ENCODE measurements at places on chromosomes 6 and 20.

- DNase-seq = no peak
- H3K4me1 ChIP-seq = no peaks in the 10 kb centered on the region
- no peak overlapping the region for H3K27ac ChIP-seq
- no peaks in the 10 kb centered on the region for H3K27me3 ChIP-seq
- no peak overlapping the region for H3K4me3 ChIP-seq
Measured at GRCh38 chr6:113356139-113356538, 501.0 kb upstream of the MARCKS start.

DNA sequence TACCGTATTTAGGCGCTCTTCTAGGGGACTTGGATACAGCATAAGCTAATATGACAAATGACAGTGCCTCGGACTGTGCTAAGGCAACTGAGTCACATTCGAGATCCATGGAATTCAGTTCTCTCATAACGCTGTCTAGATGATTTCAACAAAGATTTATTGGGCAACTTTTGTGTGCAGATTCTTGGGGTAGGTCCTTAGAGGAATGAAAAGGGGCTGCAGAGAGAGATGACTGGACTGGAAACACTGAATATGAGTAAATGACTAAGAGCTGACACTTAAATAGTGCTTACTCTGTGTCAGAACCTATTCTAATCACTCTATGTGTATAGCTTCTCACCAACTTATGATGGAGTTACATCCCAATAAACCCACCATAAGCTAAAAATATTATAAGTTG is 36.4 kb upstream of the MARCKS start:
- no peak overlapping the region for H3K4me3 ChIP-seq
- no peaks in the 10 kb centered on the region for H3K27me3 ChIP-seq
- H3K4me1 ChIP-seq = no peaks in the 10 kb centered on the region
- H3K36me3 ChIP-seq = no peaks in the 10 kb centered on the region
- DNase-seq = no peak

DNA sequence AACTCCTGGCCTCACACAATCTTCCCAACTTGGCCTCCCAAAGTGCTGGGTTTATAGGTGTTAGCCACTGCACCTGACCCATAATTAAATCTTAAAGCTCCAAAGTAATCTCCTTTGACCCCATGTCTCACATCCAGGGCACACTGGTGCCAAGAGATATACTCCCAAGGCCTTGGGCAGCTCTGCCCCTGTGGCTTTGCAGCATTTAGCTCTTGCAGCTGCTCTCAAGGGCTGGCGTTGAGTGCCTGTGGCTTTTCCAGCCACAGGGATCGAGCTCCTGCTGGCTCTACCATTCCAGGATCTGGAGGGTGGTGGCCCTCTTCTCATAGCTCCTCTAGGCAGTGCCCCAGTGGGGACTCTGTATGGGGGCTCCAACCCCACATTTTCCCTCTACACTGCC is 49.3 kb upstream of the CD2AP start:
- no peak for DNase-seq
- peaks cover 7% of the 10 kb centered on the region for H3K27me3 ChIP-seq
- no peak overlapping the region for H3K4me3 ChIP-seq
- H3K27ac ChIP-seq = no peak overlapping the region

GRCh38 chr20:22814471-22815205 is 220.5 kb upstream of the SSTR4 start:
- peaks cover 4% of the 10 kb centered on the region for H3K27me3 ChIP-seq
- H3K4me3 ChIP-seq = no peak overlapping the region
- no peaks in the 10 kb centered on the region for H3K36me3 ChIP-seq

GRCh38 chr20:51129147-51129776 is 106.4 kb upstream of the KCNG1 start:
- H3K4me3 ChIP-seq = no peak overlapping the region
- H3K36me3 ChIP-seq = no peaks in the 10 kb centered on the region
- DNase-seq = peak; percentile 1
- H3K27ac ChIP-seq = no peak overlapping the region
- peaks cover 8% of the 10 kb centered on the region for H3K4me1 ChIP-seq
